Stimulated activated CD4-positive, alpha-beta T cell treated with anti-CD3 and anti-CD28 coated beads, Interleukin-4, amount 100 ng/mL, for 24 hours (primary cell): ENCODE measurements at places on chromosomes 6 and 20.

- DNase-seq, result no peak
Observed at GRCh38 chr20:59161721-59162120, 1.9 kb upstream of the ZNF831 start.

- DNase-seq, result no peak
Observed at GRCh38 chr6:166438211-166438861, 55.6 kb upstream of the MPC1 start.

DNA sequence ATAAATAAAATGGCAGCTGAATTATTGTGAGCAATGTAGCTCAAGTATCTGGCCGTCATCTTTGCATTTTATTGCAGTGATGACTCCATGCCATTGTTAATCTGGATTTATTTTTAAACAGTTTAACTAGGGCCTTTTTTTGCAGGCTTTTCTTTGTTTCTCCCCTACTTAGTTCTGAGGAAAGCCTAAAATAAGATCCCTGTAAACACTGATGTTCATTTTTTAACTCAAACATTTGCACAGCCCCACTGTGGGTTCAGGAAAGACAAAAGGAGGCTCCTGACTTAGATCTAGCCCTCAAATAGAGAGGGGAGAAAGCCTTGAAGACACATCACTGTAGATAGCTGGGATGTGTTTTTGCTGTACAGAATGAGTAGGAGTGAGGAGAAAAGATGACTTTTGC is 69.2 kb downstream of the PLEKHG1 start:
- DNase-seq, result no peak

GRCh38 chr20:50012282-50013263 is 29.8 kb downstream of the SNAI1 start:
- no peak for DNase-seq

DNA sequence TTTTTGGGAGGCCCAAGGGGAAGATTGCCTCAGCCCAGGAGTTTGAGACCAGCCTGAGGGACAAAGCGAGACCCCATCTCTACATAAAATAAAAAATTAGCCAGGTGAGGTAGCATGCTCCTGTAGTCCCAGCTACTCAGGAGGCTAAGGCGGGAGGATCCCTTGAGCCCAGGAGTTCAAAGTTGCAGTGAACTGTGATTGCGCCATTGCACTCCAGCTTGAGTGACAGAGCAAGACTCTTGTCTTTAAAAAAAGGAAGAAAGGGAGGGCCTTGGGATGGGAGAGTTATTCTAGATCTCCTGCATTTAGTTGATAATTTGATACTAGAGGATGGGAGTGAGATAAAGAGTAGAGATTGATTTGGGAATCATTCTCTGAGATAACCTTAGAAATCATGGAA is 68.1 kb downstream of the ITCH start:
- DNase-seq, result no peak

DNA sequence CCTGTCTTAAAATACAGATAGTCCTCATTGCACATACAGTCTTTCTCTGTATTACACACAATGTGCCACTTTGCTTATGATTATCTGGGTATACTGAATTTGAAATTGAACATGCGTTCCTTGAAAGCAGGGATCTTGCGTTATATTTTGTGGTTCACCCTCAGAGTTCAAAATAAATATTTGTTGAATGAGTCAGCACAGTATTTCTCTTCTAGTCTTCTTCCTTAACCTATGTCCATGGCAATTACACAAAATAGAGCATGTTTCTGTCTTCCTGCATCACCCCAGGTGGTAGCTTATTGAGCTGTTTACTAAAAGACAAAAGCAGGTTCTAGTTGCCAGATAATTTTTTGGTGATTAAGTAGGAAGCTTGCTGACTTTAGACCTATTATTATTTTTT is 272.9 kb upstream of the FERMT1 start:
- DNase-seq, result no peak
